ENCODE measurements at places on chromosomes 5 and 9. TPM values are rescaled to one million over a fixed set of nuclear protein-coding genes. Genes with fewer than 3 reads are reported as not detected.

- H3K4me1 ChIP-seq, result no peaks in the 10 kb centered on the region
- H3K4me3 ChIP-seq, result no peak overlapping the region
- no peaks in the 10 kb centered on the region for H3K27me3 ChIP-seq
- no peak overlapping the region for H3K27ac ChIP-seq
- DNase-seq, result peak; percentile 64
Measured at GRCh38 chr9:126528111-126528510, 85.6 kb upstream of the LMX1B start.

DNA sequence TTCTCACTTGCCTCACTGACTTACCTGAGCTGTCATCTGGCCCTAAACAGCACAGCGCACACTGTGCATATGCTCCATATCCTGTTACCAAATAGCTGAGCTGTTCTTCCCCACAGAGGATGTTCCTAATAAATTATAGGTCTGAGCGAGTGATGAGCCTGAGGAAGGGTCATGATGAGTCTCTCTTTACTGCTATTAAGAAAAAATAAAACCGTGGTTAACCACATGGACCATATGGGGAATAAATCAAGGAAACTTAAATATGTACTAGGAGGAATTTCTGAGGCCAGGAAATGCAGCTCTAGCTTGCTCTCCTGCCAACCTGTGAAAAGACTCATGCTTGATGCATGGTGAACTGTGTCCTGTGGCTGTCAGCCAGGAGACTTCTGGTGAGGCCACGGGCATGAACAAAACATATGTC is 424.8 kb upstream of the DMAC1 start:
- DNase-seq, result no peak
- no peak overlapping the region for H3K4me3 ChIP-seq
- H3K27ac ChIP-seq, result no peak overlapping the region

GRCh38 chr9:122087406-122088200 is 5.5 kb downstream of the TTLL11 start:
- peak overlapping the region; percentile 90 for H3K27ac ChIP-seq
- peaks cover 26% of the 10 kb centered on the region for H3K4me1 ChIP-seq
- H3K27me3 ChIP-seq, result no peaks in the 10 kb centered on the region
- no peak for DNase-seq
- H3K4me3 ChIP-seq, result no peak overlapping the region

- H3K4me3 ChIP-seq, result no peak overlapping the region
- no peaks in the 10 kb centered on the region for H3K36me3 ChIP-seq
- no peak overlapping the region for H3K27ac ChIP-seq
- no peaks in the 10 kb centered on the region for H3K27me3 ChIP-seq
- DNase-seq, result no peak
- no peaks in the 10 kb centered on the region for H3K4me1 ChIP-seq
Measured at GRCh38 chr5:50401336-50401735, 39.8 kb downstream of the EMB start.

GRCh38 chr9:128969491-128969890 is 22.0 kb downstream of the NUP188 start:
- H3K27me3 ChIP-seq, result no peaks in the 10 kb centered on the region
- H3K4me1 ChIP-seq, result no peaks in the 10 kb centered on the region
- no peak for DNase-seq
- peaks cover 9% of the 10 kb centered on the region for H3K36me3 ChIP-seq

PCDHA12 gene
- 0.57 TPM for total RNA-seq

Measured in aorta (tissue), 5 donors.